Iris pigment epithelial cell (primary cell): ENCODE measurements at places on chromosomes 12 and 14.
A peak's percentile ranks its signal among the peaks of the same experiment; 100 is the strongest.

GRCh38 chr12:104130760-104131159, 7.2 kb downstream of the NFYB start:
- peak; percentile 45 for DNase-seq

DNA sequence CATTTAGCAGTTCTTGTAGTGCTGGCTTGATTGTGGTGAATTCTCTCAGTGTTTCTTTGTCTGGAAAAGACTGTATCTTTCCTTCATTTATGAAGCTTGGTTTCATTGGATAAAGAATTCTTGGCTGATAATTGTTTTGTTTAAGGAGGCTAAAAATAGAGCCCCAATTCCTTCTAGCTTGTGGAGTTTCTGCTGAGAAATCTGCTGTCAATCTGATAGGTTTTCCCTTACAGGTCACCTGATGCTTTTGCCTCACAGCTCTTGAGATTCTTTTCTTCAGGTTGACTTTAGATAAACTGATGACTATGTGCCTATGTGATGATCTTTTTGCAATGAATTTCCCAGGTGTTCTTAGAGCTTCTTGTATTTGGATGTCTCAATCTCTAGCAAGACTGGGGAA, 1508.5 kb upstream of the FLRT2 start:
- DNase-seq = no peak

DNA sequence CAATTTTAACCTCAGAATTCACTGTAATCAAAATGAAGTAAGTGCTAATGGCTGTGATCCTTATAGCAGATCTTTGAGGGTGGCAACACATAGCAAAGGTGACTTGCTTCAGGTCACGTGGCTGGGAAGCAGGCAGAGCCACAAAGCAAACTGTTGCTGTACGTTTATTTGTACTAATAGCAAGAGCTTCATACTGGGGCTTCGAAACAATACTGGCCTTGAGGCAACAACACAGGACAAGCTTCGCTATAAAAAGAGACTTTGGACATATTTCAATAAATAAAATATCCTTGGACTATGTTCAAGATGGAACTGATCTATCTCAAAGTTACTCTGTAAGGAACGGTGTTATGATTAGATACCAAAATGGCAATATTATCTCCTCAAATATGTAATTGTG, 44.6 kb downstream of the MSRB3 start:
- DNase-seq = no peak

DNA sequence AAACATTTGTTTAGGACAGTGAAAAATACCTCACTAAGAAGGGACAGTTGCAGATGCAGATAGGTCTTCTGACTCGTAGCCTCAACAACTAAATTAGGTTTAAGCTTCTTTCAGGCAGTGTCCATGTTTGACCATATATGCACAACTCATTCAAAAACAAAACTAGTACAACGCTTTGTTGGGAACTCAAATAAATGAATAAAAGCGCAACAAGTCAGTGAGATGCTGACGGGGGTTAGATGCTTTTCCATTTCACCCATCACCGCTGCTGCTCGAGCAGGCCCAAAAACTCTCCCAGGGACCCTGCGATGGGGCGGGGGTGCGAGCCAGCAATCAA, 633 bp downstream of the RPAP3 start:
- no peak for DNase-seq

DNA sequence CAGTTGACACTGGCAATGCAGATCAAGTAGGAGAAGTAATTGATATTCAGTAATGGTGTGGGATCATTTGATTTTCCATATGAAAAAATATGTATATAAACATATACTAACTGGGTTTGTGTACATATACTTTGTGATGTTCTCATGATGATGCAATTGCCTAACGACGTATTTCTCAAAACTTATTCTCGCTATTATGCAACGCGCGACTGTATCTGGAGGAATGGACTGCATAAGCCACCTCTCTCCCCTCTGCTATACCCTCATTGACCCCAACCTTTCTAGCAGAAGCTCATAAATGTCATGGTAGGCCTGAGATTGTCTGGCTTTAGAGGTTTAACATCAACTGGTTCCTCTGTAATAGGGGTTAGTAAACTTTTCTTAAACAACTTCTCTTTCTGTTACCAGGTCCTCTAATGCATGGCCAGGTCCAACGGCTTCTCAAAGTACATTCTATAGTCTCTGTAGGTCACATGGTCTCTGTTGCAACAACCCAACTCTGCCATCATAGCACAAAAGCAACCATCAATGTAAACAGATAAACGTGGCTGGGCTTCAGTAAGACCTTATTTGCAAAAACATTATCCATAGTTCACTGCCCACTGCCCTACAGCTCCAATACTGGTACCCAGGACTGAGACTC, 59.3 kb downstream of the FOXN3 start:
- DNase-seq = peak; percentile 24

- no peak for DNase-seq
Observed at GRCh38 chr12:131102991-131103668, 149.4 kb downstream of the ADGRD1 start.

DNA sequence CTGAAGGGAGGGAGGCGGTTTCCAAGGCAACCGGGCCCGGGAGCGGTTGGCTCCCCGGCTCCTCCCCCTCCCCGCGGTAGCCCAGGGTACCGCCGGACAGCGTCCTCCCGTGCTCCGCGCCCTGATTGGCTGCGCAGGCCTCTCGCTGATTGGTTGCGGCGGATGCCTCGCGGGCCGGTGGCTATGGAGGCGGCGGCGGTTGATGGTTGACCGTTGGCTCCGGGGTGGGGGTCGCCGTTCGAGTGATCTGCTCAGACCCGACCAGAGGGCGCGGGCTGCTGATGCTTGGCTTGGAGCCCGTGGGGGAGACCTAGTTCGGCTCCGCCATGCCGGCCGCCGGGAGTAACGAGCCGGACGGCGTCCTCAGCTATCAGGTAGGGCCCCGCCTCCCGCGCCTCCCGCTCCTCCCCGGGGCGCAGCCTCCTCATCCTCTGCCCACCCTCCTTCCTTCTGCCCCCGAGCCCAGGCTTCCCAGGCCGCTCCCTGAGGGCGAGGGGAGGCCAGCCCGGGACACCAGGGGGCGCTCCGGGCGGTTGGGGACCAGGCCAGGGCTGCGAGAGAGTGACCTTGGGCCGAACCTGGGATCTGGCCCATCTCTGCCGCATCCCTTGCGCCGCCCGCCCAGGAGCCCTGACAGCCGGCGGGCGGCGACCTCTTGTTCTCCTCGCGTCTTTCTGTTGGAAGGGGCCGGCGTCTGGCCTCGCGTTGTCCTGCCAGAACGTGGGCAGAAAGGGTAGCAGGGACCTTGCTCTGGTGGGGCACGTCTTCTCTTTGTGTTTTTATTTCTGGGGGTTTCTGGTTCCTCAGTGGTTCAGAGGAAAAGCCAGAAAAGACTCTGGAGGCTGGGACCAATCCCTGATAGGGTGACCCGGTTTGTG, at the start of gene SLC4A8:
Gene SLC4A8 (plus strand): TSS at position 170 of the 878 bp plus-strand sequence. CDS start 157 bp downstream, at position 327.
- DNase-seq = peak; percentile 80

- DNase-seq = no peak
Observed at GRCh38 chr12:125568306-125568705, 503.1 kb downstream of the AACS start.
